Activated CD4-positive, alpha-beta T cell treated with anti-CD3 and anti-CD28 coated beads, Interleukin-10, Interleukin-2, amounts not matched to agents 100 ng/mL and 50 ng/mL, durations not matched to agents 16 hours and 8 hours (primary cell): ENCODE measurements at places on chromosomes 6 and 20.
A peak's percentile ranks its signal among the peaks of the same experiment; 100 is the strongest.

DNA sequence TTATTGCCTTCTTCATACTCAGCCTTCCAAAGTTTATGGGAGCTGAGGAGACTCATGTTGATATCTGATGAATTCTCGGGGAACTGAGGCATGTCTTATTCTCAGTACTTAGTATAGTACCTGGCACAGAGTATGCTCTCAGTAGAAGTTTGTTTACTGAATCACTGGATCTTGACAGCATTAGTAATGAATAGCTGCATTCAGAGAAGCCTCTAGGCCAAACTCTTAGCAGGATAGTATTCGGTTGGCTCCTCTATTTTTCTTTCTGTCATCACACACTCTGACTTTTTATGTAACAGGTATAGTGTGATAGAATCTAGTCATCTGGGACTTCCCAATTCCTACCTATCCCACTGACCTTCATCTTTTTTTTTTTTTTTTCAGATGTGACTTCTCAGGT, 566.4 kb upstream of the MAN1A1 start:
- DNase-seq = no peak

GRCh38 chr6:72505446-72505845, 116.4 kb upstream of the KCNQ5 start:
- no peak for DNase-seq

DNA sequence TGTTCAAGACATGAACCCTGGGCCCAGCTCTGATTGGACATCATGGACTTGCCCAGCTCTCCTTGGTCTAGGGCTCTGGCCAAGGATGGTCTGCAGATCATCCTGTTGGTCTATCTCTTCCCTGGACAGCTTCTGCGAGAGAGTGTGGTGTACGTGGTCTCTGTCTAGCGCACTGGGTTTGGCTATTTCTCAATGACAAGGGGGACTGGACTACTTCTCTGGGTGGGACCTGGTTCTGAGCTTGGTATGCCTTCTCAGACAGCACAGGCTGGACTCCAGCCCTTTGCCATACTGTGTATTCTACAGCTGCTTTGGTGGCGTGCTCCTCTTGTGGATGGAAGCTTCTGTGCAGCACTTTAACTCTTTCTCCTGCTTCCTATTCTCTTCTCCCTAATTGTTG, 8.5 kb upstream of the RAET1E start:
- no peak for DNase-seq

DNA sequence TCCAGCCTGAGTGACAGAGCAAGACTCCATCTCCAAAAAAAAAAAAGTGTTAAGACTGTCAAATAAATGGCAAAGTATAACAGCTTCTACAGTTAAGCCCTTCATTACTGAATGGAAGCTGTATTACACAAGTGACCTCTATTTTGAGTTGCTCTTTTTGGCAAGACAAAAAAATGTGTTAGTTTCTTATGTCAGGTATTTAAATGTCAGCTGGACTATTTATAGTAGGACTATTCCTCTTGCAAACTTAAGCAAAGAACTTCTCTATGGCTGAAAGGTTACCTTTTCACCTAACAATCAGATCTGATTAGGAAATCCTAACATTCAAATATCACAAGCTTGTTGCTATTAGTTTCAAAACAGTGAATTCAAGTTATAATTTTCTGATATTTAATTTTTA, 12.4 kb downstream of the UBE2V1 start:
- DNase-seq = no peak

DNA sequence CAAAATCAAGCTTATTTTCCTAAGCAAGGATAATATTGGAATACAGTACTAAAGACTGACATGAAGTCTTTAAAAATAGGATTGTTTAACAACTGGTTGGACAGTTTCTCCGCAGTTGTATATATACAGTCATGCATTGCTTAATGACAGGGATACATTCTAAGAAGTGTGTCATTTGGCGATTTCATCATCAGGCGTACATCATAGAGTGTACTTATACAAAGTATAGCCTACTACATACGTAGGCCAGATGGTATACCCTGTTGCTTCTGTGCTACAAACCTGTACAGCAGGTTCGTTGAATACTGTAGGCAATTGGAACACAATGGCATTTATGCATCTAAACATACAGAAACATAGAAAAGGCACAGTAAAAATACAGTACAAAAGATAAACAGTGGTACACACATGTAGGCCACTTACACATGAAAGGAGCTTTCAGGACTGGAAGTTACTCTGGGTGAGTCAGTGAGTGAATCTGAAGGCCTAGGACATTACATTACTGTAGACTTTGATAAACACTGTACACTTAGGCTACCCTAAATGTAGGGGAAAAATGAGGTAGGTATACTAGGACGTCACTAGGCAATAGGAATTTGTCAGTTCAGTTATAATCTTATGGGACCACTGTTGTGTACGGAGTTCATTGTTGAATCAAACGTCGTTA, 20.1 kb downstream of the HECA start:
- no peak for DNase-seq

DNA sequence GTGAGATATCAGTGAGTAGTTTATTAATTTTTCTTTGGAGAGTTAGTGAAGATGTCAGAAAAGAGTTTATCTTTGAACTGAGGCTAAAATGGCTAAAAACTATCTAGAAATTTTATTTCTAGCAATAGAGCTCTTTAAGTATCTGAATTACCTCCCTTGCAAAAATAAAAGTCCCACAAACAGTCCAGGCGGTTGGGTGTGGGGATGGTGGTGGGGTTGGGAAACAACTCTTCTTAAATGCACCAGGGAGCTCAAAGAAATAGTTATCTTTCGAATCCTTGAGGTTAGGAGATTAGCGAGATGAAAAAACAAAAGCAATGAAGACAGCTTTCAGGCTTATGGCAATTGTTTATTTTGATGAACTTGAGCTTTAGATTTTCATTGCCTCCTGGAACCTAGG, 1299.1 kb upstream of the ADGRB3 start:
- no peak for DNase-seq

DNA sequence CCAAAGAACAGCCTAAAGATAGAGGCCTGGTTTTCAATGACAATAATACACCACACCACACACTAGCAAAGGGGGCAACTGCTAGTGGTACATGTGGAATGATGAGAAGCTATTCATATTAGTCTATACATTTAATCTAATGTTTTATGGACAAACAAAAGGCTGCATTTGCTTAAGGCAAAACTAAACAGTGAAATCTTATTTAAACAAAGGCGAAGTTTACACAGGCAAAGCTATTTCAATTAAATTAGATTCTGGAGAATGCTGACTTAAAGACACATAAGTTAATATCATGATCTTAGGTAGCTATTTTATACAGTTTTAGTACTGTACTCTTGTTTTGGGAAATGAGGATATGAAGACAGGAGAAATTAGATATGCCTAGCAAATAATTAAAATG, 53.9 kb upstream of the SIM1 start:
- DNase-seq = no peak

- DNase-seq = no peak
Measured at GRCh38 chr6:25107218-25107617, 171.5 kb upstream of the RIPOR2 start.

- DNase-seq = no peak
Measured at GRCh38 chr6:122122202-122122601, 277.2 kb upstream of the HSF2 start.

DNA sequence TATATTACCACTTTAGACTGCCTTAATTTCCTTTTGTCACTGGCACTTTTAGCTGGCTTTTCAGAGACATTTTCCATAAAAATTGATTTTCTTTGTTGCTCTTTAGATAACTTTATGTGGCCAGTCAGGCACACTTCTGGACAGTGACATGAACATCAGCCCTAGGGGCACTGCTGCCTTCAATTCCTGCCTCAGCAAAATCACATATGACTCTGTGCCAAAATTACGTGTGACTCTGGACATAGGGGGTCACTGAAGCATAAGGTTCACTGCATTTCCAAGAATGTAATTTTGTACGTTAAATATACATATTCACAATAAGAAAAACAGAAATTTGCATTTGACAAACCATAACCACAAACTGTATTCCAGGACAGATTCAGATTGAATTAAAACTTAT, 66.5 kb downstream of the ESF1 start:
- no peak for DNase-seq

DNA sequence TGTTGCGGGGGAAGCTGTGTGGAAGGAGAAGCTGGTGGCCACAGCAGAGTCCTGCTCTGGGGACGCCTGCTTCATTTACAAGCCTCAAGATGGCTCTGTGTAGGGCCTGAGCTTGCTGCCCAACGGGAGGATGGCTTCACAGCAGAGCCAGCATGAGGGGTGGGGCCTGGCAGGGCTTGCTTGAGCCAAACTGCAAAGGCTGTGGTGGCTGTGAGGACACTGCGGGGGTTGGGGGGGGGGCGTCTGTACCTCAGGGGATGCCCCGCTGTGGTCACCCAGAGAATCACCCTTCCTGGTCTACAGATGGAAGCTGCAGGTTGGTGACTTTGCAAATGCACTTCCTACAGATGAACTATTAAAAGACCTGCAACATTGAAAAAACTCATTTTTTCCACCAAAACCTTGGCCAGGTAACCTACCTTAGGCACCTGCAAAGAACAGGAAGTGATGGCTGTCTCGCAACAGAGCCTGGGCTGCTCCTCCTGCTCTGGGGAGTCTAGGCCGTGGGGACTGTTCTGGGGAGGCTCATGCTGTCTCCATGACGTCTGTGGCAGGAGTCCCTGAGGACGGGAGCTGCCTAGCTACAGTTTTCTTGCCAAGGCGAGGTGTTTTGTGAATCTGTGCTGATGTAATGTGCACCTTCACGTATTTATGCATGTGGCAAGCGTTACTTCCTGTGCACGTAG, 7.3 kb downstream of the NPBWR2 start:
- no peak for DNase-seq

DNA sequence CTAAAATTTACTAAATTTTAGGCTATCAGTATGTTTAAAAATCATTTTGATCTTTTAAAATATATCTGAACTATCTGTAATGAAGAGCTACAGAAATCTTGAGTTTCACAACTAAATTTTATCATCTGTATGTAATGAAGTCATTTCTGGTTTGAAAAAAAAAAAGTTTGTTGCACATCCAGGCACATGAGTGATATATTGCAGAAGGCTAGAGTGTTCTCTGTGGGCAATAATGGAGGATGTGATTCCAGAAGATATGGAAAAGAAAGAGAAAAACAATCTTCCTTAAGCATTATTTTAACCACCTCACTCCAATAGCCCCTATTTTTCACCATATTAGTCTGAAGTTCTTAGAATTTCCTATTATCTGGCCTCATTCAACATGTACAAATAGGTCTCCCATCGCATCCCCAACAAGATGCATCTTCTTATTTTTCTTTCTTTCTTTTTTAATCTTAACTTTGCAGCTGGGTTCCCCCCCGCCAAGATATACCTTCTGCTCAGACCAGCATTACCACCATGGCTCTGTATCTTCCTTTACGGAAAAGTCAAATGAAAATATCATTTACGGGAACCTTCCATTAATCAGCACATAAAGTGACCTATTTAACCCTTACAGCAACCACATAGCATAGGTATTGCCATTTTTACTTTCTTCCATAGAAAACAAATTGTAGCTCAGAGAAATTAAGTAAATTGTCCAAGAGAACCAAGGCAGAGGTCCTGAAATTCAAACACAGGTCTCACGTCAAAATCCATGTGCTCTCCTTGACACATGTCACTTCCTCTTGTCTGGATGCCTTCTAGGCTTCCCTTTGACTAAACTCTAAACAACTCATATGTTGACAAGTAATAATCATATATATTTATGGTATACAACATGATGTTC, 116.9 kb downstream of the KIF13A start:
- DNase-seq = no peak

DNA sequence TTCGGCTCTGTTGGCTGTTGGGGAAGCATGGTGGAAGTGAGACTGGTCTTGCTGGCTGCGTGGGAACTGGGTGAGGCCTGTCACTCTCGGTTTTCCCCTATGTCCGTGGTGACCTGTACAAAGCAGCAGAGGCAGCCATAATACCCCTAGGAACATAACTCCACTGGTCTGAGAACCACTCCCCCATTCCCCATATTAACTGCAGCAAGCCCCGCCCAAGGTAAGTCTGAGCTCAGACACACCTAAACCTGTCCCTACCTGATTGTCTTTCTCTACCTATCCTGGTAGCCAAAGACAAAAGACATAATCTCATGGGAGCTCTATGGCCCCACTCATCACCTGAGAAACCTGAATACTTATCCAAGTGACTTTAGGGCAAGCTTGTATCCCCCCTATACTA, 156.3 kb upstream of the PHACTR1 start:
- no peak for DNase-seq

GRCh38 chr6:113068570-113068969, 721.4 kb downstream of the RFPL4B start:
- no peak for DNase-seq

DNA sequence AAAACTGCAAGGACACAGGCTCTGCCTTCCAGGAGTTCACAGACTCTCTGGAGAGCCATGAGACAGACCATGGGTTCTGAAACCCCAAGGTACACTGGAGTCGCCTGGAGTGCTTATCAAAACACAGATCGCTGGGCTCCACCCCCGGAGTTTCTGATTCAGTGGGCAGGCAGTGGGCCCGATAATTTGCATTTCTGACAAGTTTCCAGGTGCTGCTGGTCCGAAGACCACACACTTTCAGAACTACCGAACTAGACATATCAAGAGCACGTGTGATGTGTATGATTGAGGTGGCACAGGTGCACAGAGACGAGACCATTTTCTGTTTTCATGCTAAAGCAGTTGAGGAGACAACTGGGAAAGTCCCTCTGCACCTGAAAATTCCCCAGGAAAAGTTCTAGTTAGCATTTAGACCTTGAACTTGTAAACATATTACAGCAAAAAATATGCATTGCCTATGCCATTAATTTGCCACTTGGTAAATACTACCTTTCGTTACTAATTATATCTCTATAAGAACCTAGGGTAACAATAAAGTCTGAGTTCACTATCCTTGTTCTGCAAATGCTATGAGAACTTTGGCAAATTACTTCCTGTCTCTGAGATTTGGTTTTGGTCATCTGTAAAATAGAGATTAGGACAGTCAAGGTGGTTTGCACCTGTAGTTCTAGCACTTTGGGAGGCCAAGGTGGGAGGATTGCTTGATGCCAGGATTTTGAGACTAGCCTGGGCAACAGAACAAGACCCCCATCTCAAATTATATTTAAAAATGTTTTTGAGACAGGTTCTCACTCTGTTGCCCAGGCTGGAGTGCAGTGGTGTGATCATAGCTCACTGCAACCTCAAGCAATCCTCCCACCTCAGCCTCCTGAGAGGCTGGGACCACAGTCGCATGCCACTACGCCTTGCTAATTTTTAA, 14.3 kb upstream of the PIM1 start:
- DNase-seq = peak; percentile 90

DNA sequence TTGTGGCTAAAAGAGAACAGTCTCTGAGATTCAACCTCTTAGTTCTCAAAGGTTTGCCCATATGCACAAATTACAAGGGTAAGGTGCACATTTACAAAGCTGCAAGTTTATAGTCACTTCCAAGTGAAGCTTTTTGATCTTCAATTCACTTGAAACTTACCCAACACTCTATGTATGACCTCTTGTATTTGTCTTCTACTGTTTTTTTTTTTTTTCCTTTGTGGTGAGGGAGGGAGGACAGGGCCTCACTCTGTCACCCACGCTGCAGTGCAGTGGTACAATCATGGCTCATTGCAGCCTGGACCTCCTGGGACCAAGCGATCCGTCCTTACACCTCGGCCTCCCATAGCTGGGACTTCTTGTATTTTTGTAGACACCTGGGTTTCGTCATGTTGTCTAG, 4.5 kb upstream of the FOXO3 start:
- DNase-seq = no peak
